GM13977 (cell line): ENCODE measurements at places on chromosomes 13 and 19.

GRCh38 chr13:60093425-60094019 is 70.2 kb downstream of the DIAPH3 start:
- DNase-seq = no peak

GRCh38 chr13:113776231-113777125 is 17.5 kb downstream of the TMEM255B start:
- no peak for DNase-seq

DNA sequence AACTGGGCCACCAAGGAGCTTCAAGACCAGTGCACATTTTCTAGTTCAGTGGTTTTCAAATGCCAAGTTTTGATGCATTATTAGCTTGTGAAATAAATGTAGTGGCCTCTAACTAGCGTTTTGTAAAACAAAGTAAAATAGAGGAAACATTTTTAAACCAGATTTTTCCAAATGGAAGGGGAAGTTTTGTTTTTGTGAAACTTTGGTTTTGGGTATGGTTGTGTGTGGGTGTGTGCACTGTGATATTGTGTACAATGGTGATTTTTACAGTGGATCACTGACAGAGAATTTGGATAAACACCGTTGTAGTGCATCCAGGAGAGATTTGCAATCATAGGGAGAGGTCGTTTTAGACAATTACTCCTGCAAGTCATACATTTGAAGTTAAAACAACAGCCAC is 108.9 kb downstream of the SLC7A1 start:
- no peak for DNase-seq

- DNase-seq = peak; percentile 68
Measured at GRCh38 chr13:30376426-30377311, 45.6 kb upstream of the UBE2L5 start.

DNA sequence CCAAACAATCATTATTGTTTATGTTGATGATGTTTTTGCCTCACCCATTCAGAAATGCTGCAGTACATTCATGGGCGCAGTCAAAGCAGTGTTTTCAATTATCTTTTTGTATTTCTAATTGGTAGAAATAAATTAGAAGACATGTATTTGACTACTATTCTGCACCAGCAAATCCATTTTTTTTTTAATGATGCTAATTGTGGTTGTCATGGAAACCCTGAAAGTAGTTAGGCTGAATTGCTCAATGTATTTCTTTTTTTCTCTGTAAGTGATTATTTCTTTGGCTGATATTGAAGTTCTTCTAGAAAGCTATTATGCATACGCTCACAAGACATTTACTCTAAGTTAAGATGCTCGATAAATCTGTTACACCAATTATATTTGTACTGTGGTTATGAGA is 101.2 kb downstream of the RFC3 start:
- DNase-seq = no peak

GRCh38 chr13:110106726-110107125 is 200.2 kb downstream of the COL4A1 start:
- DNase-seq = no peak

DNA sequence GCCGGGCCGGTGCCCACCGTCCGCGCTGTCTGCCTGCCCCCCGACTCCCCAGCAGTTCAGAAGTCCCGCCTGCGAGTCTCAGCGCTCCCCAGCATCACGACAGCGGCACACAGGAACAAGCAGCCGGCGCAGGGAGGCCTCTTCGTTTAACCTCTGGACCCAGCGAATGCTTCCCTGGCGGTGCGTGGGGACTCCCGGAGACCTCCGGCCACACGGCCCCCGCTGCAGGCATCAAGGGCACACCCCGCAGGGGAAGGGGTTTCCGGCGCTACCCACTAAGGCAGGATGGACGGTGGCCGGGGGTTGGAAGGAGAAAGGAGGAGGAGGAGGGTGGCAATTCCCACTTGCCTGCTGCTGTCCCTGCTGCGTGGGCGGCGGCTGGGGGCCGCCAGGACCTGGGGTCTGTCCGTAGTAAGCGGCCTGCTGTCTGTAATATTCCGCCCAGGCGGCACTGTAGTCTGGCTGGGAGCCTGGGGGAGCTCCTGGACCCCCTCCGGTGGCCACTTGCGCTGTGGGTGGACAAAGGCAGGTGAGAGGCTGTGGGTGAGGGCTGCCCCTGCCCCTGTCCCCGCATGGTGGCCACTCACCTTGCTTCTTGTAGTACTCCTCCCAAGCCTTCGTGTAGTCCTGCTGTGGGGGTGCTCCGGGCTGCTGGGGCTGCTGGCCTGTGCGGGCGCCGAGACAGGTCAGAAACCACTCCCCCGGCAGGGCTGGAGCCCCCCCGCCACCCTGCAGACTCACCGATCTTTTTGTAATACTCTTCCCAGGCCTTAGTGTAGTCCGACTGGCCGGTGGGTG is 9.6 kb downstream of the KHSRP start:
- peak; percentile 34 for DNase-seq

DNA sequence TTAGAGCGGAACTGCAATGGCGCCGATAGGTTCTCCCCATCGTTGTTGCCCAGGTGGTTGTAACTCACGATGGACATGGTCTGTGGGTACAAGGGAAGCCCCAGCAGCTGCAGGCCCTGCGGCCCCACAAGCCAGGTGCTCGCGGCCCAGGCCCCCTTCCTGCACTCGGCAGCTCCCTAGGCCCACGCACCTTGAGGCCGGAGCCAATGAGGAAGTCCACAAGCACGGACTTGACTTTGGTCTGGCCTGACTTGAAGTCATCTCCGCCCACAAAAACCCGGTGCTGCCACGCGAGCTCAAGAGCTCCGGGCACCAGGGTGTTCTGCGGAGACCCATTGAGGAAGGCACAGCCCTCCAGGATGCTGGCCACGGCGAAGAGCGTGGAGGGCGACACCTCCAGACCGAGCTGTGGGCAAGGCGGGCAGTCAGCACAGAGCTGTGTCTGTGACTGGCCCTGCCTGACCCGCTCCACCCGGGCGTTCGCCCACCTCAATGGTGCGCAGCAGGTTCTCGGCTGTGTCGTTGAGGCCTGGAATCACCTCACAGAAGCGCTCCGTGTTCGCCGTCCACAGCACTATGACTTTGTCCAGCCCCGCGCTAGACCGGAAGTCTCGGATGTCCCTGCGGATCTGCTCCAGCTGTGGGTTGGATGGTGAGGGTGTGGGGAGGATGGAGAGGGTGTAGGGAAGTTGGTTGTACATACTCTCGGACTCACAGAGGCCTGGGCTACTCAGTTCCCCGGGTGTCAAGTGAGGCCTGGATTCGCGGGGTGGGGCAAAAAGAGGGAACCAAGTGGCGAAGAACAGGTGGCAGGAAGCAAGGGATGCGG is 1.9 kb downstream of the ISYNA1 start:
- DNase-seq = no peak

- DNase-seq = peak; percentile 87
Measured at GRCh38 chr19:47240996-47241918, 10.3 kb upstream of the BBC3 start.

DNA sequence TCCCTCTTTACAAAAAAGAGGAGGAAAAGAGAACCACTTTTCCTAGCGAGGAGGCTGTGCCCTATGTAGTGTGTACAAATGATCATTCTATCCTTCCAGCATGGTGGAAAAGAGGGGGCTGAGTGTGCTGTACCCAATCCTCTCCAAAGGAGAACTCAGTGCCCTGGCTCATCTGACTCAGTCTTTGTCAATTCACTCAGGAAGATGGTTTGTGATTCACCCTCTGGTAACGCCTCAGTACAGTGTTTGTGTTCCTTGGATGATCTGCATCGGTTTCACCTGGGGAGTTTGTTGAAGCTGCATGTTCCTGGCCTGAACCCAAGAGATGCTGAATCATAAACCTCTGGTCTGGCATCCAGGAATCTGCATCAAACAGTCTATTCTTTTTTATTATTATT is 18.3 kb upstream of the ENOX1 start:
- DNase-seq = no peak

DNA sequence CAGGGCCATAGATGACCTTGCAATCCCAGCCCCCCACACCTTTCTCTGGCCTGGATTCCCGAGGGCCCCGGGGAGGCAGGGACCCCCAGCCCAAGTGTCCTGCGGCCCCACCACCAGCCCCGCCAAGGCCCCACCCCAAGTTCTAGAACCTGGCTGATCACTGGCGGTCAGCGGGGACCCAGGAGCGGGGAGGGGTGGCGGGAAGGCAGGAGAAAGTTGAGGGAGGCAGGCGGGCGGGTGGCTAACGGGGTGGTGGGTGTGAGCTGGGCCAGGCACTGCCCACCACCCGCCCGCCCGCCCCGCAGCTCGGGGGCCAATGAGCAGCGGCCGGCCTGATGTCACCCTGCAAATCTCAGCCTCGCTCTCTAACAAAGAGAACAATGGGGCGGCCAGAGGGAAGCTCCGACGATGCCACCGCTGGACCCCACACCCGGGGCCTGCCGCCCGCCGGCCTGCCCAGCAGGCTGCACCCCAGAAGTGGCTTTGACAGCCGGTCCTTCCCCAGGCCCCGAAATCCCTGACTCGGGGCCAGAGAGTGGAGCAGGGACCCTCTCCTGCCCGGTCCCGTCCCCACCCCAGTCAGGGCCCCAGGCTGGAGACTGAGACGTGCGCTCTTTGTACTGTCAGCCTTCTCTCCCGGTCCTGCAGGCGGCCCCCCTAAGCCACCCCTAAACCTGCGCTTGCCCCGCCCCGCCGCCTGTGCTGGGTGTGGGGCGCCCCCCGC is 1.6 kb downstream of the MEX3D start:
- DNase-seq = no peak

DNA sequence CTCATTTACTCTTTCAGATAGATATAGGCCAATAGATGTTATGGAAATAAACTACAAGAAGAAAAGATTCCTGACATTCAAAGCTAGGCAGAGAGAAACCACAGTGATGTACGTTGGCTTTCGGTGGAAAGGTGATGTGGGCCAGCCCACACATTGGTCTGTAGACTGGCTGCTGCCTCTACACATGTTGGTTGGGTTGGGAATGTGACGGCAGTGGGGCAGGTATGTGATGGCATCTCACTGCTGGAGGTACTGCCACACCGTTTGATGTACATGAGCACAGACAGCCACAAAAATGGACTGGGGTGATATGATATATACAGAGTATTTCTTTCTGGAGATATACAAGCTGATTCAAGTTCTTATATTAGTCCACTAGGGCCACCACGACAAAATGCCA is 69.4 kb downstream of the C13orf42 start:
- DNase-seq = no peak

- DNase-seq = no peak
Measured at GRCh38 chr19:12913851-12914690, 5.0 kb downstream of the SYCE2 start.

GRCh38 chr13:32115066-32115465 is 83.5 kb downstream of the FRY start:
- DNase-seq = no peak

- DNase-seq = no peak
Measured at GRCh38 chr19:3381701-3382372, 15.5 kb downstream of the NFIC start.

- DNase-seq = no peak
Measured at GRCh38 chr19:18562086-18562485, 4.4 kb downstream of the KXD1 start.

GRCh38 chr13:51067210-51067701 is 43.8 kb downstream of the C13orf42 start:
- no peak for DNase-seq

GRCh38 chr13:109869312-109870237 is 83.2 kb upstream of the IRS2 start:
- no peak for DNase-seq

GRCh38 chr13:41981951-41982715 is 21.2 kb upstream of the VWA8 start:
- no peak for DNase-seq

GRCh38 chr19:2691951-2692350 is 10.5 kb downstream of the GNG7 start:
- DNase-seq = no peak

- no peak for DNase-seq
Measured at GRCh38 chr13:23718996-23719395, 148.8 kb downstream of the TNFRSF19 start.

- DNase-seq = no peak
Measured at GRCh38 chr19:57083711-57084110, 36.1 kb upstream of the USP29 start.

DNA sequence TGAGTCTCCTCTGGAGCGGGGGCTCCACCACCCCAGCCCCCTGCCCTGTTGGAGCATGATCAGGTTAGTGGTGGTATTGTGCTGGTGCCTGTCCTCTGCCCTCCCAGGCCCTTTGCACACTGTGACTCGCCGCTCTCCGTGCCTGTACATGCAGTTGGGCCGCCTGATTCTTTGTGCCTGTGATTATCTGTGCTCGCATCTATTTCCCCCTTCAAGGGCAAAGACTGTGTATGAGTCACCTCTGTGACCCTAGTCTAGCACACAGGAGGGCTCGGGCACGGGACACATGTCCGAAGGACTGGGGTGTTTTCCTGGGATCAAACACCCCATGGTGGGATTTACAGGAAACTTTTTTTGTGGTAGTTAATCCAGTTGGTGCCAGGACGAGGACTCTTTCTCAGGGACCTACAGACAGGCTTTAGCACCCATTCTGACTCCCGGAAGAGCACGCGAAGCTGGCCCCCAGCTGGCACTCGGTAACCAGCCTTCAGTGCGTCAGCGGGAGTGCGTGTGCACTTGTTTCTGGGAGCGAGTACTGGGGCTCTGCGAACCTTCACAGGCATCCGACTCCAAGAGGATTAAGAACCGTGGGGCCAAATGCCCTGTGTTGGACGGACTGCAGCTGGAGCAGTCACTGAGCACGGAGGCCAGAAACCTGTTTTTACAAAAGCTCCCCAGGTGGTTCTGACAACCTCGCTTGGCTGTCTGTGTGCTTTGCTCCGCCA is 6.7 kb downstream of the PPP1R37 start:
- DNase-seq = no peak

DNA sequence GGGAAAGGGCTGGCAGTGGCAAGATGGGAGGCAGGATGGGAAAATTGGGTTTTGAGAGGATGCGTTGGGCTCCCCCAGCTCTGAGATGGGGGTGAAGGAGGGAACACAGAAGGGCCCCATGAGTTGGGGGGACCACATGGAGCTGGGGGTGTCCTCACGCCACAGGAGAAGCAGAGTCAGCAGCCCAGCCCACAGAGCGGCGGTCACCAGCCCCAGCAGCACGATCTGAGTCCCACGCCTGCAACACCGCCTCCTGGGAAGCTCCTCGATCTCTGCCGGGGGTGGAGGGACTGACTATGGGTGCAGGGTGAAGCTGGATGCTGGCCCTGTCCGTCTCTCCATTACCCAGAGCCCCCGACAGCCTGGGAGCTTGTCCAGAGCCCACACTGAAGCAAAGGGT is 3.3 kb downstream of the FCER2 start:
- no peak for DNase-seq

DNA sequence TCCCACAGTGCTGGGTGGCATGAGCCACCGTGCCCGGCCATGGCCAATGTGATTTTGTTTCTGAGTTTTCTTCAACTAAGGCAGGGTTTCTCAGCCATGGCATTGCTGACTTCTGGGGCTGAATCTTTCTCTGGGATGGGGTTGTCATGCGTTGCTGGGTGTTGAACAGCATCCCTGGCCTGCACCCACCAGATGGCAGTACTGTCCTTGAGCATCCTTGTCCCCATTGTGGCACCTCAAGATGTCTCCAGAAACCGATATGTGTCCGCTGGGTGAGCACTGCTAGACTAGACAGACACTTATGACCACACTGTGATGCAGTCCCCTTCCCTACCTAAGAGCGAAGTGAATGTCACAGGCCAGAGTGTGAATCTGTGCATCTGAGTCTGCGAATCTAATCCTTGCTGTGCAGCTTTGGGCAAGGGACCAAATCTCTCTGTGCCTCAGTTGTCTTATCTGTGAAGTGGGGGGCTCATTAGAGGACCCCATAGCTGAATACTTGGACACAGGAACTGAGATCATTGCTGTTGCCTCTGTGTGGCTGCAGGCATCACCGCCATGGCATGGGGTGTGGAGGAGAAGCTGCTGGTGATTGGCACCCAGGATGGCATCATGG is 50.3 kb upstream of the SIN3B start:
- DNase-seq = peak; percentile 69
